NCI-H2107 (cell line): ENCODE measurements at places on chromosomes 2 and 18.

DNA sequence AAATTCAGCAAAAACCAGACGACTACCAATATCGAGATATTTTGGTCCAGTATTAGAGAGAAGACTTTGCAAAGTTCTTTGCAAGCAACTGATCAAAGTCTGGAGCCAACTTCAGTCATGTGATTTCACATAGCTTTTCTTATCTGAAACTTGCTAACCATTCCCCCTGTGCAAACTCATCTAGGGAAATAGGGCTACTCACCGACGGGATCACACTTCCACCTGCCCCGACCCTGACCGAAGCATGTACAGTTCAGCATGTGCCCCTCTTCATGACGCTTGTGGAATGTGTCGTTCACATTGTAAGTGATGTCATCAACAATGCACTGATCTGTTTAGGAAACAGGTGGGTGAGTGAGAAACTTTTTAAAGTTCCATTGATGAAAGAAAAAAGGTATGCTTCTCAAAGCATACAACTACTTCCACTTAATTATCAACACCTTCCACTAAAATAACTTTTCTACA, 15.4 kb downstream of the FN1 start:
- DNase-seq, result no peak

DNA sequence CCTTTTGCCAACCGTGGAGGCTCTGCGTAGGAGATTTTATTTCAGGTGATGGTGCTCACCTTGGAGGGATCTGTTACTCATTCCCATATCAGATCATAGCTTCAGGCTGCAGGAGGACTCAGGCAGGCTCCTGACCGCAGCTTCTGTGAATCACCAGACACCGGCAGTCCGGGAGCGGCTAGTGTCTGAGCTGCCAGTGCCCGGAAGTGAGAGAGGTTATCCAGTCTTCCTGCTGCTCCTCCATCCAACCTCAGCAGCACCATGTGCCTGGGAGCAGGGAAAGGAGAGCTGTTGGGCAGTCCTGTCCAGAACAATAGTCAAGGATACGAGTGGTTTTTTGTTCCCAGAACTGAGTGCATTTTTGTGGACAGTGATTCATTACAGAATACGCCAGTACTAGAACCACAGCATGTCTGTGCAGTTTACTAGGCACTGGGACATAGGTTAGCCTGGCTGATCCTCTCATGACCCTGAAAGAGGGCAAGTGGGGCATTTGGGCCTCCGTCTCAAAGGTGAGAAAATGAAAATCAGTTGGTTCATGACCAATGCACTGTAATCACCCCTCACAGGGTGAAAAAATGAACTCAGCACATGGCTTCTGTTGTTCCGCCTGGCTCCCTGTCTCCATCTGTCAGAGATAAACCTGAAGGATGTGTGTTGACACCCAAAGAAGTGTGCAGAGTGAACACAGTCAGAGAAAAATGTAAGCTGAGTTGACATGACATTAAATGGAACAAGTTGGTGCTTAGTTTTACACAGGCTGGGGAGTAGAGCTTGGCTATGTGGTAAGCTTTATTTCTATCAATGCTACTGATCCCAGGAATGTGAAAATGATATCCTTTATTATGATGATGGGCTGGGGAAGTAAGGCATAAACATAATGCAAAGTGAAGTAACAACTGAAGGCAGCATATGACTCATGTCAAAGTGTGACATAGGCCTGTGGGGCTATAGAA, 12.2 kb downstream of the FHOD3 start:
- no peak for DNase-seq

DNA sequence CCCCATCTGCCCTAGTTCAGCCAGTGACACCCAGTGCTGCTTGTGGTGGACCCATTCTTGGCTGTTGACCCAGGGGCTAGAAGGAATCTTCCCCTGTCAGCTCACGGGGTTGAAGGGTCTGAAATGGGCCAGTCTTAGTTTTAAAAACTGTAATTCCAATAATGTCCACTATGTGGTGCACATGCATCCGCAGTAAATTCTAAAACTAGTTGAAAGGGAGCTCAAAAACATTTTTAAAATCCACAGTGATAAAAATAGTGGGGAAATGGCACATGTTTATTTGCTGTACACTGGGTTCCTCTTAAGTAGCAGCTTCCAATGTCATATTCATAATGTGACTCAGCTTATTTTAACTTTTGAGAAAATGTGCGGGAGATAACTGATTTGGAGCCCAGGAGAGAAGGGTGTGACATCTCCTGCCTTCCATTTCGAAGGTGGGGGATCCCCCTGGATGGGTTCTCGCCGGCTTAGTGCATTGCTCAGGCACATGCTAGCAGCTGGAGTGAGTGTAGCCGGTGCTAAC, 32.8 kb downstream of the GRHL1 start:
- DNase-seq, result peak; percentile 0

DNA sequence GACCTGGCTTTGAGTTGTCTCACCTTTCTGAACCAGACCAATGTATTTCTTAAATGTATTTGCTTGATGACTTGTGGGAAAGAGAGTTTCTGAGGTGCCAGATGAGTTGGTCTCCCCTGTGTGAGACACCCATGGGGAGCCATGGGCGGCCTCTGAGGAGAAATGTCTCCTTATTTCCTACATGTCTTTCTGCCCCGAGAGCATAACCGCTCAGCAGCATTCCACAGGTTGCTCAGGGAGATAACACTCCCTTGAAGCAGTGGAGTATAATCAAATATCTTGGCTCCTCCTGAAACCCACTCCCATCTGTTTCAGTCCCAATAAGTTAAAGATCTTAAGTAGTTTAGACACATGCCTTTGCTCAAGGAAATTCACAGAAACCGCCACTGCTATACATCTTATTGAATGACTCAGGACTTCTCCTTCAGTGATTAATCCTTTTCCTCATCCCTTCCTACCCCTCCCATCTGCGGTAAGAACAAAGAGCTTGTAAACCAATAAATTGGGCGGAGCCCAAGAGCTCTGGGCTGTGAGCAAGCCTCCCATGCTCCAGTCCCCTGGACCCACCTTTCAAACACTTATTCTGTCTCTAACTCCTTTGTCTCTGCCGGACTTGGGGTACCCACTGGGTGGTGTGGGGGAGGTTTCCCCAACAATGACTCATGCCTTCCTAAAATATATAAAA, 285.5 kb upstream of the LRRTM4 start:
- DNase-seq, result no peak

DNA sequence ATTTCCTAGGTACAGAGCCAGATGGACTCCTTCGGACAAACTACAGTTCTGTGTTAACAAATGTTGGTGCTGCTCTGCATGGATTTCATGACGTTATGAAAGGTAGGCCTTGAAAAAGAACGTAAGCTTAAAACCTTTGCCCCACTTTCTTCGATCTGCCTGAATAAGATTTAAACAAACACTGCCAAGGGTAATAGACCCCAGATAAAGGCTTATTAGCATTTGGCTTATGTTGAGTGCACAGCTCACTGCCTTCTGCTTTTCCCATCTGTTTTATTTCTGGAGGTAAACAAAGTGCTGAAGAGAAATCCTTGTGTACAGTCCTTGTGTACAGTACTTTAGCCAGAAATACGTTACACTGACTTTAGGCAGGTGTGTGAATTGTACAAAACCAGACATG, 50.0 kb upstream of the STON1 start:
- no peak for DNase-seq

GRCh38 chr18:57026316-57026715, 120.6 kb upstream of the BOD1L2 start:
- no peak for DNase-seq

DNA sequence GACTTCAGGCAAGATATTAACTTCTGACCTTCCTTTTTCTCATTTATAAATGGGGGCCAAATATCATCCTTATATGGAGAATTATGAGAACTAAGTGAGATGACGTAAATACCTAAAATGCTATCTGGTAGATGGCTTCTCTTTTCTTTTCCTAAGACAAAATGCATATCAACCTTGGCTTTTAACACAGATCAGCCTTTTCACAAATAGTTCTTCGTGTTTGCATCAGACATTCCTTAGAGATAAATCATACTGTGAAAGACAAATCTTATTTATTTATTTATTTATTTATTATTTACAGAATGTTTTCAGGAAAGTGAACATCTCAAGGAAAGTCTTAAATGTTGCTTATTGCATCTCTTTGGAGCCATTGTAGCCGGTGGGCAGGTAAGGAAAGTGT, 62.8 kb downstream of the NBEAL1 start:
- no peak for DNase-seq

DNA sequence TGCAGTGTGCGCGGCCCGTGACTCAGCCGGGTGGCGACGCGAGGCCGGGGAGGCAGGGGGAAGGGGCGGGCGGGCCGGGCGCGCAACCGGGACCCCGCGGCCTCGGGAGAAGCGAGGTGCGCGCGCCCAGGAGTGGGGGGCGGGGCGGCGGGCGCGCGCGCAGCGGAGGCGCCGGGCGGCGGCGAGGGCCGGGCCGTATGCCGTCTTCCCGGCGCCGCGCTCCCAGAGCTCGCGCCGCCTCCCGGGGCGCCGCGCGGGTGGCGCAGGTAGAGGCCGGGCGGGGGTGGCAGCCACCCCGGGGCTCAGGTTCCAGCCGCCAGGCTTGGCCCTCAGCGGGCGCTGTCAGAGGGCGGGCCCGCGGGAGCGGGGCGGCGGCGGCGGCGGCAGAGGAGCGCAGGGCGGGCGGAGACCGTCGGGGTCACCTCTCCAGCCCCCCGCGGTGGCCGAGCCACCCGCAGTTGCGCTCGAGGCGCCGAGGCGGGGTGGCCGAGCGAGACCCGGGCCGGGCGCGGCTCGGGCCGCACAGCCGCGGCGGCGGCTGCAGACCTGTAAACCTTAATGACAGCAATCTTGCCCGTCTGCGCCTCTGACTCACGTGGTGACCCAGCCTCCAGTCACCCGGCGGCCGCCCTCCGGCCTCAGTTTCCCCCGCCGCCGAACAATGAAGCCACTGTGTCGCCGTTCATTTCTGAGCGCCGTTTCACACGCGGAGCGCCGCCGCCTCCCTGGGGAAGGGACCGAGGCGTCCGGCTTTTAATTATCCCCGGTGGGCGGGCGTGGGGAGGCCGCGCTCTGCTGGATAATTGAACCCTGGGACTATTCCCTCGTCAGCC, 25.3 kb upstream of the SMAD7 start:
- DNase-seq, result peak; percentile 76

GRCh38 chr2:102662833-102663232, 43.5 kb downstream of the SLC9A2 start:
- no peak for DNase-seq
